ENCODE measurements at places on chromosomes 5 and 9.

GRCh38 chr5:98796197-98796972 is 22.9 kb downstream of the RGMB start:
- no peak for DNase-seq

DNA sequence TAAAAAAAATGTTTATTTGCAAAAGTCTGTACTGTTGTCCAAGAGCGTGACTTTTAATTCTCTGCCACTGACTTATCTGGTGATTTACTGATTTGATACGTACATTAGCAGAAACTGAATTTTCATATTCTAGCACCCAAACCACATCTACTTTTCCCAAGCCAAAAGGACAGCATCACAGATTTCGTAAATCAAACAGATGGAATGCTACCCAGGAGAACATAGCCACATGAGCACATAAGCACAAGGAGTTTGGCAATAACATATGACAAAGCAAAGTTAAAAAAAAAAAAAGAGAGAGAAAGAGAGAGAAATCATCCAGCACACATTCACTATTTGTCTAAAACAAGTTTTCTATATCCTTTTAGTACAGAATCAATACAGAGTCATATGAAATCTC is 83.7 kb downstream of the HINT1 start:
- no peak for DNase-seq

DNA sequence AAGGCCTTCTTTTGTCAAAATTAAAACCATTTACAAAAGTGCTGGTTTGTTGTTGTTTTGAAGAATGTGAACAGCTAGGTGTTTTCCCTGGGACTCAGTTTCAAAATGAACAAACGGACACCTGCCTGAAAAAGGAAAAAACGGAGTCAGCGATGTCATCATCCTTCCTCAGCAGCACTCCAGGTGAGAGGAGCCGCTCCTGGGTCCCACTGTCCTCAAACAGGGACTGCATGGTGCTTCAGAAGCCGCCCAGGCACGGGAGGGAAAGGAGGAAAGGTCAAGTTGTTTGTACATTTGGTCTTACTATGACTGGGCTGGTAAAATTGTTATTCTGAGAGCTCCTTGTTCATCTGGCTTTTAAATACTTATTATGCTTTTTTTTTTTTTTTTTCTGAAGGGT is 69.0 kb upstream of the ZSWIM6 start:
- DNase-seq: no peak

DNA sequence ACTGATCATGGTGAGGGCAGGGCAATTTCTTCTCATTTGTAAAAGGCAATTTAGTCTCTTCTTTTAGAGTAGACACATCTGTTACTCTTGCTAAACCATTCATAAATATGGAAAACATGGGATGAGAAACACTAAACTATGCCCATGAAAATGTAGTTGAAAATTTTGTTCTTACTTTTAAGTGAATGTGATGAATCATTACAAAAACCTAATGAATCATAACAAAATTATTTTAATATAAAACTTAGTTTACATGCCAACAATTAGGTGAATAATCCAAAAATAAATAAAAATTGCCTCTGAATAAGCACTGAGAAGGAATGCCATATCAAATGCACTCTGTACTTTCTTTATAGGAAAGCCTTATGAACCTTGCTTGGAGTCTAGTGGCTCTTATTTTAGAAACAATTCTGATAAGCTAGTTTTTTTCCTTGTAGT is 297.7 kb upstream of the EFNA5 start:
- no peak for DNase-seq

GRCh38 chr5:76050134-76050533 is 33.0 kb upstream of the SV2C start:
- no peak for DNase-seq

GRCh38 chr5:2565147-2565546 is 186.3 kb downstream of the IRX2 start:
- no peak for DNase-seq

DNA sequence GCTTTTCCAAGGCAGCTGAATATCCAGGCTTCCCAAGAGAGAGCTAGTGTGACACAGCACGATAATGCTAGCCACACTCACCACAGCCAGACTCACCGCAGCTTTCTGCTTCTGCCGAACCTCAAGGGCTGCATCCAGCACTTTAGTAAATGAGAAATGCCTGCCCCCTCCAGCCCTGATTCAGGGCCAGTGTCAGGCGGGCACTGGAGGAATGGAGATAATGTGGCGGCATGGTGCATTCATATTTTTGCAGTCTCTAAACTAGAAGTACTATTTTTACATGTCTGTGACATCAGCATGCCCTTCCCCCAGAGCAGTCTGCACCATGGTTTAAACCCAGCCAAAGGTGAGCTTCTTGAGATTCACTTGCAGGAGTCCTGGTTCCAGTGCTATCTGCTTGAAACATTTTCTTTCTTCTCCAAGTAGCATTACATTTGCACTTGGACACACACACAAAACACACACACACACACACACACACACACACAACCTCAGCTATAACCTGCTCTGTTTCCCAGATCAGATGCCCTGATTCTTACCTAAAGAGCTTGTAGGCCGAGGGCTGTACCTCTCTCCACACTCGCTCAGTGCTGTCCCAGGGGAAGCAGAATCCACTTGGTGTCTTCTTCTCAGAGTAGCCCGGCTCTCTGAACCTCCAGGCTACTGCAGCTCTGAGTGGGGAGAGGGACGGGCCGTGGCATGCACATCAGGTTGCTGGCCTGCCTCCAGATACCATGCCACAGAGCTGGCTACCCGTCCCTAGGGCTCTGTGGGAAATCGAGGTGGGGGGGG is at the start of gene FGF1:
TSS of gene FGF1 (minus strand) at position 673 of the 792 bp plus-strand sequence. CDS start 71,963 bp downstream, outside the sequence.
- no peak for DNase-seq

- no peak for DNase-seq
Measured at GRCh38 chr9:33155393-33155792, 11.7 kb downstream of the B4GALT1 start.

Measured in CMK (cell line).